ENCODE measurements at places on chromosomes 3 and 15. TPM values are rescaled to one million over a fixed set of nuclear protein-coding genes. Genes with fewer than 3 reads are reported as not detected.
A peak's percentile ranks its signal among the peaks of the same experiment; 100 is the strongest.

Gene RHCG
- not detected for total RNA-seq

DNA sequence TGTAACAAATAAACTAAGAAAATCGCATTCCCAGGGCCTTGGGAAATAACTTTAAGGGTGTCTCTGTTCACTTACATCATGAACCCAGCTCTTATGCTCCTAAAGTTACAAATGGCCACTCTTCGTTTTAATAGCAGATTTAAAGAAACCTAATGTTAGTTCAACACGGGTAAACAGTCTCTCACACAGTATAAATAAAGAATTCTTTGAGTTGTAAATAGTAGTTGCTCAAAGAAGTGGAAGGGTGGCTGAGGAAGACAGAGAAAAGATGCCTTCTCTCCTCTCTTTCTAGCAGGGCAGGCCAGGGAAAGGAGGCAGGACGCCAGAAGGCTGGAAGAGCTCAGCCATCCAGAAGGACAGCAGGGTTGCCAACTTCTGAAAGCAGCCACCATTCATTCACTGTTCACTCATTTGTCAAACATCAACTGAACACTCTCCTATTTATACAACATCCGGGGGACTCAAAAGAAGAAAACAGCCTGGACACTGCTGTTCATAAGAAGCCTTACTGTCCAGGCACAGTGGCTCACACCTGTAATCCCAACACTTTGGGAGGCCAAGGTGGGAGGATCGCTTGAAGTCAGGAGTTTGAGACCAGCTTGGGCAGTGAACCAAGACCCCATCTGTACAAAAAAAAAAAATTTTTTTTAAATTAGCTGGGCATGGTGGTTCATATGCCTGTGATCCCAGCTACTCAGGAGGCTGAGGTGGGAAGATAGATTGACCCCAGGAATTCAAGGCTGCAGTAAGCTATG, 47.3 kb downstream of the WWTR1 start:
- H3K4me3 ChIP-seq = no peak overlapping the region
- DNase-seq = peak; percentile 64
- H3K27me3 ChIP-seq = no peaks in the 10 kb centered on the region
- peaks cover 99% of the 10 kb centered on the region for H3K4me1 ChIP-seq
- H3K36me3 ChIP-seq = peaks cover 3% of the 10 kb centered on the region

DNA sequence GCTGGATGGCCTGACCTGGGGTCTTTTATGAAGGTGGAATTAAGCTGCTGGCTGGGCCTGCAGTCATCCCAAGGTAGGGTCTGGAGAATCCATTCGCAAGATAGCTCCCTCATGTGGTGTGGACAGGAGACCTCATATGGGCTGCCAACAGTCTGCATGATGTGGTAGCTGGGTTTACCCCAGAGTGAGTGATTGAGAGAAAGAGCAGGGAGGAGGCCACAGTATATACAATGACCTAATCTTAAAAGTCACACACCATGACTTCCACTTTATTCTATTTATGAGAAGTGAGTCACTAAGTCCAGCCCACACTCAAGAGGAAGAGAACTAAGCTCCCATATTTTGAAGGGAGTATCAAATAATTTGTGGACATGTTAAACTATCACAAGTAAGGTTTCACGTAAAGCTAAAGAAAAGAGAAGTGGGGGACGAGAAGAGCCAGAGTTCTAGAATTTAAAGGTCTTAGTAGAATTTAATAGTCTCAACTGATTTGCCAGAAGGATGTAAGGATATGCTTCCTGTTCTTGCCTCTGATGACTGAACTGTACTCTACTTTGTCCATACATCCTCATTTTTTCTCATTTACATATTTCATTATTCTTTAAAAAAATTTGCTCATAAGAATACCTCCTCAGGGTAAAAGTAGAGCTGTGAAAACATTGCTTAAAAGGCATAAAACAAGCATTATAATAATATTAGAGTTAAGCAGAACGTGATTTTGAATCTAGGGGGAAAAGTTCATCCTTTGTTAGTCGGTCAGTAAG, 184.4 kb downstream of the PEX5L start:
- no peak overlapping the region for H3K4me3 ChIP-seq
- no peaks in the 10 kb centered on the region for H3K36me3 ChIP-seq
- H3K4me1 ChIP-seq = no peaks in the 10 kb centered on the region
- H3K27me3 ChIP-seq = no peaks in the 10 kb centered on the region

GRCh38 chr15:58526647-58527192, 94.9 kb downstream of the LIPC start:
- no peak overlapping the region for H3K4me3 ChIP-seq
- H3K4me1 ChIP-seq = peaks cover 3% of the 10 kb centered on the region
- no peak overlapping the region for H3K27ac ChIP-seq
- no peaks in the 10 kb centered on the region for H3K27me3 ChIP-seq
- no peaks in the 10 kb centered on the region for H3K36me3 ChIP-seq

DNA sequence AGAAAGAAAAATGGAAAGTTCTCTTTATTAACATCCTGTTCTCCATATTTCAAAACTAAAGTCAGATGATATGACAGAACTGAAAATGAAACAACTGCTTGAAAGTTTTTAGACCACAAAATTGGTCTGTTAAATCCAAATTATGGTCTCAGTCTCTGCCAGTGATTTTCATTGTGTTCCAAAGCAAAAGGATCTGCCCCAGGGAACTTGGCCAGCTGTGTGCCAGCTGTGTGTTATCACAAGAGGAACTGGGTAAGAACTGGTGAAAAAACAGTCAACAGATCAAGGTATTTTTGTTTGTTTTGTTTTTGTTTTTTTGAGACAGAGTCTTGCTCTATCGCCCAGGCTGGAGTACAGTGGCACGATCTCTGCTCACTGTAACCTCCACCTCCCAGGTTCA, 323.3 kb downstream of the CTNNB1 start:
- H3K4me1 ChIP-seq = no peaks in the 10 kb centered on the region
- no peaks in the 10 kb centered on the region for H3K27me3 ChIP-seq
- DNase-seq = no peak
- no peaks in the 10 kb centered on the region for H3K36me3 ChIP-seq

GRCh38 chr15:44598892-44599291, 61.9 kb downstream of the EIF3J start:
- H3K27ac ChIP-seq = peak overlapping the region; percentile 71
- DNase-seq = peak; percentile 84
- H3K4me3 ChIP-seq = no peak overlapping the region
- no peaks in the 10 kb centered on the region for H3K27me3 ChIP-seq
- H3K4me1 ChIP-seq = peaks cover 23% of the 10 kb centered on the region
- peaks cover 3% of the 10 kb centered on the region for H3K36me3 ChIP-seq

DNA sequence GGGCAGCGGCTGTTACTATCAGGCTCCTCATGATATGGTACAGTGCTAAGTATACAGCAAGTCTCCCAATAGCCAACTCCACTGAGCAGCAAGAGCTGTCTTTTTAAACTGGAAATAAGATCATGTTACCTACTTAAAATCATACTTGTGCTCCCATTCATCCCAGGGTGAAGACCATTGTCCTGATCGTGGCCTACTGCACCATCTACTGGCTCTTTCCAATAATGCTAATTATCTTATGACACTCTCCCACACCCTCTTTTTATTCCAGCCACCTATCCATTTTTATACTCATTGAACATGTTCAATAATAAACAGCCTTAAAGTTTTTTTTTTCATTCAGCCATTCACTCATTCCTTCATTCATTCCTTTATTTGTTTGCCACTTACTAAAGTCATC, 117.7 kb downstream of the GBE1 start:
- H3K4me3 ChIP-seq = no peak overlapping the region
- peak; percentile 41 for DNase-seq
- no peaks in the 10 kb centered on the region for H3K27me3 ChIP-seq

Gene ADGRG7
- not detected for total RNA-seq

- no peaks in the 10 kb centered on the region for H3K36me3 ChIP-seq
- H3K27me3 ChIP-seq = no peaks in the 10 kb centered on the region
- peaks cover 76% of the 10 kb centered on the region for H3K4me1 ChIP-seq
- no peak for DNase-seq
- H3K27ac ChIP-seq = peak overlapping the region; percentile 80
These were observed 58.7 kb downstream of the SMAD3 start for GRCh38 chr15:67124111-67124510.

- no peaks in the 10 kb centered on the region for H3K27me3 ChIP-seq
- no peak for DNase-seq
- H3K27ac ChIP-seq = no peak overlapping the region
- H3K36me3 ChIP-seq = no peaks in the 10 kb centered on the region
- peaks cover 22% of the 10 kb centered on the region for H3K4me1 ChIP-seq
These were observed 46.6 kb downstream of the MITF start for GRCh38 chr3:69785769-69786320.

GRCh38 chr3:124861041-124861440, 26.1 kb downstream of the ITGB5 start:
- no peak for DNase-seq
- H3K4me3 ChIP-seq = no peak overlapping the region
- peaks cover 34% of the 10 kb centered on the region for H3K4me1 ChIP-seq
- H3K36me3 ChIP-seq = no peaks in the 10 kb centered on the region
- peak overlapping the region; percentile 61 for H3K27ac ChIP-seq

- H3K4me3 ChIP-seq = no peak overlapping the region
- H3K36me3 ChIP-seq = peaks cover 3% of the 10 kb centered on the region
- DNase-seq = no peak
- no peak overlapping the region for H3K27ac ChIP-seq
- no peaks in the 10 kb centered on the region for H3K27me3 ChIP-seq
- peaks cover 4% of the 10 kb centered on the region for H3K4me1 ChIP-seq
These were observed 35.1 kb downstream of the NGLY1 start for GRCh38 chr3:25748189-25748588.

DNA sequence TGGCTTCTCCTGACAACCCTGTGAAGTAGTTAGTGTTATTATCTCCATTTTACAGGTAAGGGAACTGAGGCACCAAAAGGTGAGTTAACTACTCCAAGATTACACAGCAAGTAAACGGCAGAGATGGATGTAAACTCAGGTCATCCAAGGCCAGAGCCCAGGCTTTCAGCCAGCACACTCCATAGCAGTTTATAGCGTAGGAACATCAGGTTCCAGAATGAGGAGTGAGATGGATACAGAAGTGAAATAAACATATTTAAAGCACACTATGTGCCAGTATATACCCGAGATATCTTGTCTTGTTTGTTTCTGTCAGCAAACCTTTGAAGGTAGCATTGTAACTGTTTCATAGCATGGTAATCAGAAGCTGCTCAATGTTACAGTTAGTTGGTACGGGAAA, 279.0 kb downstream of the OXSM start:
- no peak overlapping the region for H3K4me3 ChIP-seq
- H3K27me3 ChIP-seq = no peaks in the 10 kb centered on the region
- H3K4me1 ChIP-seq = no peaks in the 10 kb centered on the region
- H3K27ac ChIP-seq = no peak overlapping the region
- no peaks in the 10 kb centered on the region for H3K36me3 ChIP-seq

DNA sequence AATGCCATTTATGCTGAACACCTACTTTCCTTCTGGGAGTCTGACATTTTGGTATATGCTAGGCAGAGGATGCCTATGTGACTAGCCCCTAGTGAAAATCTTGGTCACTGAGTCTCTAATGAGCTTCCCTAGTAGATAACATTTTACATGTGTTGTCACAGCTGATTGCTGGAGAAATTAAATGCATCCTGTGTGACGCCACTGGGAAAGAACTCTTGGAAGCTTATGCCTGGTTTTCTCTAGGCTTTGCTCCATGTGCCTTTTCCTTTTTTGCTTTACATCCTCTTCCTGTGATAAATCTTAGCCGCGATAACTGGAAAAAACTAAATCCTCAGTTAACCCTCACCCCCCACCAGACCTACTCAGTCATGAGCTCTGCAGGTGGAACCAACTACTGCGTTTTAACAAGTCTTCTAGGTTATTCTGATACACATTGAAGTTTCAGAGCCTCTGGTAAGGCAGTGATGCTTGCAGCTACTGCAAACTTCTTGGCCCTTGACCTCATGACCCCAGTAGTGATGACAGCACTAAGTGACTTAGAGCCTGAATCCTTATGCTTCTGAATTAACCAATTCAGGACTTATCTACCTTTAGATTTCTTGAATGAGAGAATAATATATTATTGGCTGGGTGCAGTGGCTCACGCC, 292.4 kb upstream of the SOX14 start:
- no peaks in the 10 kb centered on the region for H3K36me3 ChIP-seq
- H3K27me3 ChIP-seq = no peaks in the 10 kb centered on the region
- H3K27ac ChIP-seq = no peak overlapping the region
- no peak overlapping the region for H3K4me3 ChIP-seq
- DNase-seq = no peak

DNA sequence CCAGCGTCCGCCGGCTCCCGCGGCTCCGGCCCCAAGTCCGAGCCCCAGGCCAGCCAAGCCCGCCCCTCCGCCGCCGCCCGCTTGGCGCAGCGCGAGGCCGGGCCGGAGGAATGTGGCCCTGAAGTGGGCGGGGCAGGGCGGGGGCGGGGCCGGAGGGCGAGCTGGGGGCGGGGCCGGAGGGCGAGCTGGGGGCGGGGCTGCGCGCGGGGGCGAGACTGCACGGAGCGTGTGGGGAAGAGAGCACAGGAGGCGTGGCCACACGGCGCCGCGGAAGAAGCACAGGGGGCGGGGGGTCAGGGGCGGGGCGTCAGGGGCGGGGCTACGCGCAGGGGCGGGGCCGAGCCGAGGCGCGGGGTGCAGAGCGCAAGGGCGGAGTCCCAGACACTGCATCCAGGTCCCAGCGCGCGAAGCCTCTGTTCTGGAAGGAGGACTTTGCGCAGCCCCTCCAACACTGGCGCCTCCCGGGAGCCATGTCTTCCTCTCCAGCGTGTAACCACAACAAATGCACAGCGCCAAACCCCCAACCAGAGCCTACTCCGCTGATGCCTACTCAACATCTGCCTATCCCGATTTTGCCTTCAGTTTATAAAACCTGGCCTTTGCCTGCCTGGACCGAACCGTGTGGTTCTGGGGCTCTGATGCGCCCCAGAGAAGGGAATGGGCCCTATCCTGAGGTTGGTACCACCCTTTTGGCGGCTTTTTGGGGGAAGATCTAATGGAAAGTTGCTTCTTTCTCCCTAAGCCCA, 105.5 kb downstream of the IQSEC1 start:
- peak; percentile 69 for DNase-seq
- no peaks in the 10 kb centered on the region for H3K36me3 ChIP-seq
- H3K4me1 ChIP-seq = peaks cover 30% of the 10 kb centered on the region
- peak overlapping the region; percentile 72 for H3K4me3 ChIP-seq

DNA sequence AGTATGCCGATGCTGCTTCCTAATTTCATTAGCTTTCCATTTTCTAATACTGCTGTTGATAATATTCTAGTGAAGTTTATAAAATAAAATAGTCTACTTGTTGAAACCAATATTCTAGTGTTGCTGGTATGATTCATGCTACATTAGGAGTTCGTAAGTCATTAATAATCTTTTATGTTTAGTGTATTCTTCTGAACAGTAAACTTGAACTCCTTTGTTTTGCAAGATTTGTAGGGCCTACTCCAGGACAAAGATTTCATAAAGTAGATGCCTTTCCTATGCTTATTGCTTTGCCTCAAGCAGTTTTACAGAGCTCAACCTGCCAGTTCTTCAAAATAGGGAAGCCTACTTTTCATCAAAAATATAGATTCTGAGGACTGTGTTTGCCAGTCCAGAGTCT, 111.5 kb downstream of the RSRC1 start:
- no peak overlapping the region for H3K4me3 ChIP-seq
- H3K4me1 ChIP-seq = no peaks in the 10 kb centered on the region
- no peaks in the 10 kb centered on the region for H3K36me3 ChIP-seq
- no peak for DNase-seq
- no peak overlapping the region for H3K27ac ChIP-seq

GRCh38 chr3:156180077-156180476, 59.7 kb downstream of the KCNAB1 start:
- DNase-seq = peak; percentile 35
- H3K4me1 ChIP-seq = no peaks in the 10 kb centered on the region
- H3K27ac ChIP-seq = no peak overlapping the region
- H3K4me3 ChIP-seq = no peak overlapping the region
- H3K36me3 ChIP-seq = no peaks in the 10 kb centered on the region
- H3K27me3 ChIP-seq = no peaks in the 10 kb centered on the region

All from endothelial cell of umbilical vein (primary cell).